ENCODE measurements at places on chromosomes 5 and 9. TPM values are rescaled to one million over a fixed set of nuclear protein-coding genes. Genes with fewer than 3 reads are reported as not detected.

- no peak for DNase-seq
These were observed 23.0 kb upstream of the ZNF366 start for GRCh38 chr5:72530196-72530595.

- DNase-seq, result no peak
These were observed 4.4 kb downstream of the SLIT3 start for GRCh38 chr5:169296419-169297143.

DNA sequence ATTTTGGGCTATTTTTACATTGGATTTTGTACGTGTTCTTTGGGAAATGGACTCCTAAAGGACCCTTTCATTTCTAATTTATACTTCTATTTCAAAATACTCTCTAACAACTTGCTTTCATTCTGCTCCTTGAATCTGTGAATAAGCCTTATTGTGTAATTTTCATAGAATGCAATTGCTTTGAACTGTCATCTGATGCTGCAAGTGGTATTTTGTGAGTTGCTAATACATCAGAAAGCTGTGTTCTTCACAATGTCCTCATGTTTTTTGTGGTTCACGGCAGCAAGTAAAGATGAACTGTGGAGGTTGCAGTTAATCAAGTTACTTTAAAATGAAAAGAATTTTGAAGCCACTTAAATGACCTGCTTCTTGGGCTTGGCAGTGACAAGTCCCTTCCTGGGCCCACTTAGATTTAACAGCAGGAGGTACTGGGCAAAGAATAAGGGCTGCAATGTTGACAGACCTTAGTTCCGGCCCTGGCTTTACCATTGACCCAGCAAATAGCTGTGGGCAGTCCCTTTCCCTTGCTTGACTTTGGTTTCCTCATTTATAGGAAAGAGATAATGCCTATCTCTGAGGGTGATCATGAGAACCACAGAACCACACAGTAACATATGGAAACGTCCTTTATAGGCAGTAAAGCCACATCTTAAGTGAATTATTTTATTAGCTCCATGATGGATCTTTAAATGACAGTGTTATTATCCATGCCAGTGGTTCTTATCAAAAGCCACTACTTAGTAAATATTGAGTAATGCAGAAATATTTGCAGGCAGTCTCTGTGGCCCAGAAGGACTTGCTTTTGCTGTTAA is 54.8 kb downstream of the IQGAP2 start:
- no peak for DNase-seq

DNA sequence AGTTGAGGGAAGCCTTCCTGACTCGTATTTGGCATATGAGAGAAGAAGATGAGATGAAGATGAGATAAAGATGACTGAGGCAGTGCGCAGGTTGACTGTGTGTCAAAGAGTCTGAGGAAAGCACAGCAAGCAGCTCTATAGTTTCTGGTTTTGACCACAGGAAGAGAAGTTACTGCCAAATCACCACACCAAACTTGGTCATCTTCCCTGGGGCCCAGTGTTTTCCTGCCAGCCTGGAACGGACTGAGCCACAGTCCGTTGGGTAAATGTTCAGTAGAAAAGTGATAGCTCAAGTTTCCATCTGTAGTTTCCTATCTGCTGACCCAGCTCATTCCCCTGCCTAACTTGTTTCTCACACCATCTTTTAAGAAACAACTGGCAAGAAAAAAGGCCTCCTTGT is 80.7 kb upstream of the ADAMTS19 start:
- DNase-seq, result no peak

DNA sequence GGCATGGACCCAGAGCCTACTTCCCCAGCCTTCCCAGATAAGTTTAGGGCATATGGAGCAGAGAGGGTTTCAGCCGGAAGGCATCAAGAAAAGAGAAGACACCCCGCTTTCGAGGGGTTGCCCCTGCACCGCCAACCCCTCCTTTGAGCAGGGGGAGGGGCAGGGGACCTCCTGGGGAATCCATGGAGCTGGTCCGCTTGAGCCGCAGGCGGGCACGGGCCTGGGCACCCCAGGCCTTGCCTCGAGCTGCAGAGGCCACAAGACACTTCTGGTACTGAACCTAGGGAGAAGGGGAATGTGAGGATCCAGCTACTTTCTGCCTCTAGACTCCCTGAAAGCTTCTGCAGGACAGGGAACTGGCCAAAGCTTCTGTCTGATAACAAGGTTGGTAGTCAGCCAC is 1.3 kb upstream of the SRA1 start:
- DNase-seq, result no peak

- no peak for DNase-seq
These were observed 229.1 kb downstream of the SEC61B start for GRCh38 chr9:99451112-99451606.

INSL6 gene
- not detected for total RNA-seq

SPATA31D4 gene
- not detected for total RNA-seq

ZCCHC10 gene
- total RNA-seq, result 27.3 TPM

CARD9 gene
- total RNA-seq, result 0.41 TPM

Measured in frontal cortex (tissue), 4 donors.